Activated naive CD4-positive, alpha-beta T cell treated with anti-CD3 and anti-CD28 coated beads for 36 hours (primary cell): ENCODE measurements at places on chromosomes 16 and 17. TPM values are rescaled to one million over a fixed set of nuclear protein-coding genes. Genes with fewer than 3 reads are reported as not detected.
A peak's percentile ranks its signal among the peaks of the same experiment; 100 is the strongest.

DNA sequence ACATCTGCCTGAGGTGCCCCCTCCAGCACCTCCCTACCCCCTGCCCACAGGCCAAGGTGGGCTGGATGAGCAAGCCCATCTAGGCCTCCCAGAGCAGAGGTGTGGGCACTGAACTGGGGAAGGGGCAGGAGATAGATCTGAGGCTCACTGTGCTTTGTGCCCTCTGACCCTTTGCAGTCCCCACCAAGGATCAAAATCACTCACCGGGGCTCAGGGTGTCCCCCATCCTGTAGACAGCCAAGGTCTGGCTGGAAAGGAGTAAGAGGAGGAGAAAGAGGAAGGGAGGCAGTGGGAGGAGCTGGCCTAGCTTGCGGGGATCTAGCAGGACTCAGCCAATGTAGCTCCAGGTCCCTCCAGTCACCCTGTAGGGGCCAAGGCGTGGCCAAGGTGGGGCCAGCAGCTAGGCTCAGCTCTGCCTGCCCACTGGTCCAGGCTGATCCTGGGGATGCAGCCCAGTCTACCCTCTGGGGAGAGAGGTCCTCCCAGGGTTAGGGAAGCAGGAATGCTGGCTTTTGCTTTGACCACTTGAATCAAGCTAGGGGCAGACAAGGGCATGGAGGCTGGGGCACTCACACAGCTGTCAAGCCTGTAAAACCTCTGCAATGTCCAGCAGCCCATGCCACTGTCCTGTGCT, 1.8 kb downstream of the SLC12A4 start:
- DNase-seq = no peak

- no peak for DNase-seq
Observed at GRCh38 chr17:73914536-73915274, 270.5 kb upstream of the SDK2 start.

- peak; percentile 45 for DNase-seq
Observed at GRCh38 chr16:68370581-68371275, 59.9 kb downstream of the PRMT7 start.

GRCh38 chr17:80980397-80981061, 11.1 kb upstream of the CHMP6 start:
- DNase-seq = peak; percentile 32

DNA sequence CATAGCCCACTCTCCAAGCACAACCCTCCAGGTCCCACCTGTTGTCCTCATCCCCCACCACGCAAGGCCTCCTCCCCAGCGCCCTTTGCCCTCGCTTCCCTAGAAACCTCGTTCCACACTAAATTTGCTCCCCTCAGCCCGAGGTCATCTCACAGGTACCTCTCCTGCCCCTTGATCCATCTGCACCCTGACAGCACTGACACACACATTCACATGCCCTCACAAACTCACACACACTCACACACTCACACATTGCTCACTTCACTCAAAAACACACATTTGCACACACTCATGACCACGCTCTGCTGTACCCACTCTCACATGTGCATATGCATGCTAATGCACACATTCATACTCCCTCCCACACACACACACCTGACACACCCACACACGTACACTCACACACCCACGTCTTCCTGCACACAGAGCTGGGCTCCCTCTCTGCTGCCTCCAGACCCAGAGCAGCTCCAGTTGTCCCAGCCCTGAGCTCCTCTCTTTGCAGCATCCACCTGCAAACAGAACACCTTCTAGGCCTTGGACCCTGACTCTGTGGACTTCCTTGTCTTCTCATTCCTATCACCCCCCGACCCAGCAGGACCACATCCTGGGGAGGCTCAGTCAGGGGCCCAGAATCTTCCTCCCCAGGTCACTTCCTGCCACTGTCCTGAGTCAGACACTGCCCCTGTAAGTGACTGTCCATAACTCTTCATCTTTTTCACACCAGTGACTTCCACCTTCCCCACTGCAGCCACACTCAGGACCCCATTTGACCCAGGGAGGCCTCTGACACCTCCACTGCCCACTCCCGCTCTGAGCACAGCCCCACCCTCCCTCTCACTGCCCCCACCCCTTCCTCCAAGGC, 4.9 kb downstream of the ASGR2 start:
- no peak for DNase-seq

- no peak for DNase-seq
Observed at GRCh38 chr17:47862621-47863440, 11.9 kb upstream of the SP6 start.

- no peak for DNase-seq
Observed at GRCh38 chr17:70345061-70345460, 175.7 kb downstream of the KCNJ2 start.

The MYH11 gene
- total RNA-seq = not detected

The CCL7 gene
- total RNA-seq = not detected

The TUBG1 gene
- 92.0 TPM for total RNA-seq

The RASD1 gene
- total RNA-seq = 0.17 TPM

The TNK1 gene
- 4.0 TPM for total RNA-seq

The KRTAP9-4 gene
- not detected for total RNA-seq

The DHRS13 gene
- 20.9 TPM for total RNA-seq
